ENCODE measurements at places on chromosomes 6 and 20. TPM values are rescaled to one million over a fixed set of nuclear protein-coding genes. Genes with fewer than 3 reads are reported as not detected.

- DNase-seq: no peak
Measured at GRCh38 chr20:3168829-3169590, 4.3 kb downstream of the LZTS3 start.

- no peak for DNase-seq
Measured at GRCh38 chr6:34301408-34301807, 52.6 kb upstream of the SMIM29 start.

- no peak for DNase-seq
Measured at GRCh38 chr20:48695255-48695654, 132.5 kb downstream of the PREX1 start.

GRCh38 chr6:160138839-160139419, 17.3 kb downstream of the SLC22A1 start:
- no peak for DNase-seq

- no peak for DNase-seq
Measured at GRCh38 chr20:64006902-64007301, 26.0 kb downstream of the PRPF6 start.

DNA sequence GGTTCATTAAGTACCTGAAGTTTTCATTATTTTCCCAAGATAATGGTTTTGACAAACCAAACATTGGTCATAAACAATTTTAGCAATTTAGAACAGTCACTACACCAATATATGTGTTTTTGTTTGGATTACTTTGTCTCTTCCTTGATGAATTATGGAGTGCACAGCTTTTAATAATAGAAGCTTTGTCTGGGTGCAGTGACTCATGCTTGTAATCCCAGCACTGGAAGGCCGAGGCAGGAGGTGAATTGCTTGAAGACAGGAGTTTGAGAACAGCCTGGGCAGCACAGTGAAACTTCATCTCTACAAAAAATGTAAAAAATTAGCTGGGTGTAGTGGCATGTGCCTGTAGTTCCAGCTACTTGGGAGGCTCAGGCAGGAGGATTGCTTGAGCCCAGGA, 89.4 kb upstream of the ANKEF1 start:
- peak; percentile 75 for DNase-seq

GRCh38 chr6:137722749-137723272, 144.2 kb upstream of the TNFAIP3 start:
- no peak for DNase-seq

DNA sequence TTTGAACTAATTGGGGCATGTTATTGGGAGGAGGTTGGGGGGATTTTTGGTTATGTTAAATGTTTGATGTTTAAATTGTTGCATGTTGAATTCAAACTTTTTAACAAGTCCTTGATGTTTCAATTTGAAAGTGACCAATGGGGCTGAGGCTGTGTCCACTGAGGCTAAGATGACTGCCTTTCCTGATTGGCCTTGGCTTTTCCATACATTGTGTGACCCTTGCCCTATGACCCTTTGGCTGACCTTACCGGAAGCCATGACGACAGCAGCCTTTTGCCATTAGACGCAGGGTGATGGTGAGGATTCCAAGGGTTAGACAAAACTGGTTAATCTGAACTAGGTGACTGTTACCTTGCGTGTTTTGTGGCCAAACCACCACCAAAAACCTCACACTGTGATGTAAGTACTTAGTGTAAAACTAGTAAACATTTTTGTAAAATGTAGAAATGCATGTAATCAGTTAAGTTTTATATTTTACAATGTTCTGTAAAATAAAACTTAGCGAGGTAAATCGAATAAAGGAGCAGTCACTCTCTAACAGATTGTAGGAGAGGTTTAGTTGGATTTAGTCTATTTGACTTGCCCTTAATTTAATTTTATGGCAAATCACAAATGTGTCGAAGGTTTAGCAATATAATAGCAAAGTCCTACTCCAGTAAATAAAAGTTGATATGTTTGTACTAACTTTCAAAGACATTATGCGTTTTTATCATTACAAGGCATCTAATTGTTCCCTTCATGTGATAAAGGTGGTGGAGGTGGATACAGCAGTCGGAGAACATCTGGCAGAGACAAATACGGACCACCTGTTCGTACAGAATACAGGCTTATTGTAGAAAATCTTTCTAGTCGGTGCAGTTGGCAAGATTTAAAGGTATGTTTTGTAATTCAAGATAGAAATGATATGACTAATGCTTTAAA, 1.6 kb downstream of the SRSF6 start:
- peak; percentile 26 for DNase-seq

DNA sequence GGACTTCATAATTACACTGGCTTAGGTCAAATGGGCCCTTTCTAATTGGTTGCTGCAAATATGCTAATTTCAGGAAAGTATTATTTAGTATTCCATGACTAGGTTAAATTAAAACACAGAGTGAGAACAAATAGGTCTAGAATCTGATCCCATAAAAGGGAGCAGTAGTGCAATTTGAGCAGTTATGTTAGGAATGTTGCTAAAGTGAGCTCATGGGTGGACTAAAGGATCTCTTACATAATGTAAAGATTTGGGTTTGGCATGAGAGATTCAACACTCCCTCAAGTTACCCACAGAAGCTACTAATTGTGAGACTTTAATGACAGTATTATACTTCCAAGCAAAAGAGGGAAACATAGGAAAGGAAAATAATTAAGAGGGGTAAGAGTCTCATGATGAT, 109.1 kb downstream of the C6orf58 start:
- no peak for DNase-seq

- peak; percentile 83 for DNase-seq
Measured at GRCh38 chr20:51563486-51564332, 21.2 kb upstream of the NFATC2 start.

- DNase-seq: no peak
Measured at GRCh38 chr6:150004101-150004782, 21.1 kb downstream of the RAET1L start.

DNA sequence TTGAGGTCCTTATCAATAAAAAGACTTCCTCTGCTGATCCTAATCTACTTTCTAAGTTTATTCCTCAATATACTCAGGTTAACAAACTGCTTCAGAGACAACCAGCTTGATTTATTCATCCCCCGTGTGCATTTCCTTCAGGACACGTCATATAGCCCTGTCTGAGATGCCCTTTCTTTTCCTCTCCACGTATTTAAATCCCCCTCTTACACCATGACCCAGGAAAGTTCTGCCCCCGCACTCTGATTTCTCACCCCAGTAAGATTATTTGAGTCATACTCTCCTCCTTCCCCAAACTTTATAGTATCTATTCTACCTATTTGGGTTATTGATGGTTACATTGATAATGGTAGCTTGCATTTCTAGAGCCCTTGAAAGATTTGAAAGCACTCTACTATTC, 9.8 kb upstream of the CGA start:
- DNase-seq: no peak

DNA sequence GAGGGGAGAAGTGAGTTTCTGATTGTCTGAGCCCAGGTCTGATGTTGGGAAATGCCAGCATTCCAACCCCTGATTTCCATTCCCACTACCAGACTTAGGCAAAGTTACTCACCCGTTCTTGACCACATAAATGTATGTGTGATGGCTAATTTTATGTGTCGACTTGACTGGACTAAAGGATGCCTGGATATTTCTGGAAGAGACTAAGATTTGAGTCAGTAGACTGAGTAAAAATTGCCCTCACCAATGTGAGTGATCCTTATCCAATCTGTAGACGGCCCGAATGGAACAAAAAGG, 95.8 kb upstream of the TAB2 start:
- DNase-seq: no peak

DNA sequence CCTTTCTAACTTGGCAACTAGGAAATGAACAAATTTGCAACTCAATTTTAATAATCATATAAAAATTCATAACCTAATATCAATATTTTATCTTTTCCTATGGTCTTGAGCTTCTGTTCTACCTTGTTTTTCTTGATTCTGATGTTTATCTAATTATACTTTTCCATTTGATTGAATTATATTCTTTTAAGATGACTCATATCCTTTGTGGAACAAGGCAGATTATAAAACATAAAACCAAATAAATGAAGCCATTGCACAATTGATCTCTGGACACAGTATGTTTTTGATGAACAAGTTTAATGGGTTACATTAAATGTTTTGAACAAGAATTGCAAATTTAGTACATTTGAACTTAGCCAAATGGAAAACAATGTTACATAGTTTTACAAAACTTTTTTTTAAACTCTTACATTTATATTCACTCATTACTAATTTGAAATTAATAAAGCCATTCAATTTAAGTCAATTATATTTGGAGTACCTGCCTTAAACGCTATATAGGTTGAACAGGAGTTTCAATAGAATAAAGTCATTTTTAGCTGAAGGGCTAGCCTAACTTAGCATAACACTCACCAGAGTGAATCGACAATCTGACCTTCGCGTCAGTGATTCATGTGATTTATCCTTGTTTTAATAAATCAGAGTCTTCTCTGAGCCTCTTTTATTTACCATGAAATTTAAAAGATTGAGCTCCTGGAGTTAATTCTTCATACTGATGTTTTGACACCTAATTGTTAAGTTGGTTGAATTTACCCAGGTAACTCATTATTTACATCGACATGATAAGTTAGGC, 3.8 kb downstream of the NCOA7 start:
- no peak for DNase-seq

DNA sequence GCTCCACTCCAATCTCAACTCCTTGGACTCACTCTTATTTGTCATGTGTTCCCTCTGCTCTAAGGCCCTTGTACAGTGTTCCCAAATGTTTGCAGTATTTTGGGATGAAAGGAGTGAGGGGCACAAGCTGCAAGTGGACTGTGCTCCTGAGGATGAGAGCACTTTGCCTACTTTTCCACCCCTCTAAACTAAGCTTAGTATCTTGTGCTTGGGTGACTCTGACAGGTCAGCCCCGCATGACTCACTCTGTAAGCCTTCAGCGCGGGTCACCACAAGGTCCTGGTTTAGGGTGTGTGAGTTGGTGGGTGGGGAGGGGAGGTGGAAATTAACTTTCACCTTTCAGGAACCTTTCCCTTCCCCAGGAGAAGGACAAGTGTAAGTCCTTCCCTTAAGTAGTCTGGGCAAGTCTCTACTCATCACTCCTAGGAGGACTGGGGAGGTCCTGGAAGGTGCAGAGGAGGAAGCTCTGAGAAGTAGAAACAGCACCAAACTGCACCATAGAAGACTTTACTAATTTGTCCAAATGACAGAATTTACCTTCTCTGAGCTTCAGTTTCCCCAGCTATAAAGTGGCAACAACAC, 68.8 kb upstream of the EPB41L1 start:
- peak; percentile 58 for DNase-seq

DNA sequence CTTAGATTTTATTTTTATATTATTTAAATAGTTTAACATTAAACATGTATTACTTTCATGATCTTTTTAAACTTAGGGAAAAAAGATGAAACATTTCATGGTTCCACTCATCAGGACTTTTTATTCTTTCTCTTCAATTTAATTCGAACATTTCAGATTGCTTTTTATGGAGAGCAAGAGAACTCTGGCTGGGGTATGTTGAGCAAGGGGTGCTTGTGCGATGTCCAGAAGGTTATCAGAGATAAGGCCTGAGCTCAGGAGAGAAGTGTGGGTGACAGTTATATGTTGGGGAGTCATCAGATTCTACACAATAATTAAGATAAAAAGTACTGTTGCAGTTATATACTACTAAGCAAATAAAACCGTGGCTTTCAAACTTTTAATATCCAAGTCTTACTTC, 37.5 kb downstream of the FKBP5 start:
- DNase-seq: no peak

GRCh38 chr6:29999416-29999815, 57.1 kb downstream of the HLA-A start:
- no peak for DNase-seq

GRCh38 chr6:21341910-21342309, 251.6 kb upstream of the SOX4 start:
- no peak for DNase-seq

- no peak for DNase-seq
Measured at GRCh38 chr6:169795196-169795595, 43.8 kb downstream of the ERMARD start.

GRCh38 chr6:100179576-100179975, 185.6 kb upstream of the MCHR2 start:
- no peak for DNase-seq

- DNase-seq: no peak
Measured at GRCh38 chr6:144252259-144252658, 32.9 kb upstream of the UTRN start.

FAM162B gene
- total RNA-seq: not detected

SLC4A11 gene
- total RNA-seq: 0.82 TPM

THBD gene
- total RNA-seq: not detected

MEP1A gene
- not detected for total RNA-seq

TRAPPC3L gene
- not detected for total RNA-seq

ULBP1 gene
- not detected for total RNA-seq

FGD2 gene
- not detected for total RNA-seq

TPX2 gene
- total RNA-seq: 74.2 TPM

VPS16 gene
- total RNA-seq: 39.7 TPM

IL17A gene
- not detected for total RNA-seq

RBBP8NL gene
- not detected for total RNA-seq

TINAG gene
- not detected for total RNA-seq

NKAIN4 gene
- total RNA-seq: not detected

VAPB gene
- total RNA-seq: 26.7 TPM

CRIP3 gene
- total RNA-seq: not detected
